ENCODE measurements at places on chromosomes 11 and 22. TPM values are rescaled to one million over a fixed set of nuclear protein-coding genes. Genes with fewer than 3 reads are reported as not detected.

GRCh38 chr22:46763051-46763705, 728 bp downstream of the TBC1D22A start:
- DNase-seq, result peak; percentile 41

DNA sequence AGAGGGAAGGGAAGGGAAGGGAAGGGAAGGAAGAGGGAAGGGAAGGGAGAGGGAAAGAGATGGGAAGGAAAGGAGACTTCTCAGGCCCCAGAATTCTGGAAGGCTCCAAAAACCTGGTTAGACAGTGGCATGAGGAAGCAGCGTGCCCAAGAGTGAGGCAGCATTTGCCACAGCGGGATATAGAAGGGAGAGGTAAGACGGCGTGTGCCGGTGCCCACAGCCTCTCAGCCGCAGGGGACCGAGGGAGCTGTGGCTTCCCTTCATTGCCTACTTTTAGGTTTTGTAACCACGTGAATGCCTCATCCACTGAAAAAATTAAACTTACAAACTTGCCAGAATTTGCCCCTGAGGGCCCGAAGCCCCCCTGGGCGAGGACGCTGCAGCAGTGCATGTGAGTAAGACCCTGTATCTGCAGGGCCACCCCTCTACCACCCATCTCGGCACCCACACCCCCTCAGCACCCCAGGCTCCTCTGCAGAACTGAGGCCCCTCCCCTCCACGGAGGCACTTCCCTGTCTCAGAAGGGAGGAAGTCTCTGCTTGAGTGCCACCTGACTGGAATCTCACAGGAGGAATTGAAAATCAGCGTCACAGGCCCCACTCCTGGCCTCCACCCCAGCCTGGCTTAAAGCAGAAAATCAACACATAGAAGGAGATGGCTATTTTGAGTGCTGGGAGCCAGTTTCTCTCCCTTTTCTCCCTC, 58.1 kb downstream of the LINC01488 start:
- DNase-seq, result no peak

Gene CALCA
- not detected for total RNA-seq

DNA sequence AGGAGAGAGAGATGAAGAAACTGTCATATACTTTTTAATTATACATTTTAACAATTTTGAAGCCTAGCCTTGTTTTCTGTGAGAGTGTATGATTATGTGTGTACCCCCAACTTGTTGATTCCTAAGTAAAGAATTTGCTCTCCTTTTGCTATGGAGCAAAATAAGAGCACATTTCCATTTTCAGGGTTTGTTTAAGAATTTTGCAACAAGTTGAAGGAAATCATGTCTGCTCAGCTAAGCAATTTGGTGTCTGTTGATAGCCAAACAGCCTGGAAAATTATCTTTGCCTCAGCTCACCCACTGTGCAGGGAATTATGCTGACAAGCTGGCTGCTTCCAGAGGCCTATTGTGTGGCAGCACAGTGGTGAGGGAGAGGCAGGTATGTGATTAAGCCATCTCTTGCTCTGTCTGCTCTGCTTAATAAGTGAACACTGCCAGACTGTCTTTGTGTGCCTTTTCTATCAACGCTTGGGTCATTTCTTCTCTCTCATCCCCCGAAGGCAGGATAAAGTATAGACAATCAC, 135.1 kb upstream of the TTC12 start:
- DNase-seq, result no peak

GRCh38 chr11:26943636-26944035, 50.3 kb upstream of the FIBIN start:
- no peak for DNase-seq

Gene MRGPRE
- not detected for total RNA-seq

Gene CRACR2B
- total RNA-seq, result not detected

DNA sequence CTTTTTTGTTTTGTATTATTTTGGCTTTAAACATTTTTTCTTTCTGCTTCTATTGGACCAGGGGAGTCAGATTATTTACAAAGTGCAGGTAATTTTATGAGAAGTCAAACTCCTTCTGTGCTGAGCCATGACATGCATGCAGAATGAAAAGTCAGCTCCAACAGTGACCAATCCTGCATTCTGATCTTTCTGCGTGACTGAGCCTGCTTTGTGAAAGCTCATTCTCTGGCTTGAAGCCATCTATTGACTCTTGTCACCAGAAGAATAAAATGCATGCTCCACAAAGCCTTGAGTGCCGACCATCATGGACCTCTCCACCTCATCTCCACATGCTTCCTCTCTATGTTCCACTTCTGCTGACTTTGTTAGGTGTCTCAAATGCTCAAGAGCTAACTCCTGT, 50.2 kb downstream of the MIAT start:
- no peak for DNase-seq
